Heart right ventricle (tissue), 16 donors: ENCODE measurements at places on chromosomes 12 and 14. TPM values are rescaled to one million over a fixed set of nuclear protein-coding genes. Genes with fewer than 3 reads are reported as not detected.

DNA sequence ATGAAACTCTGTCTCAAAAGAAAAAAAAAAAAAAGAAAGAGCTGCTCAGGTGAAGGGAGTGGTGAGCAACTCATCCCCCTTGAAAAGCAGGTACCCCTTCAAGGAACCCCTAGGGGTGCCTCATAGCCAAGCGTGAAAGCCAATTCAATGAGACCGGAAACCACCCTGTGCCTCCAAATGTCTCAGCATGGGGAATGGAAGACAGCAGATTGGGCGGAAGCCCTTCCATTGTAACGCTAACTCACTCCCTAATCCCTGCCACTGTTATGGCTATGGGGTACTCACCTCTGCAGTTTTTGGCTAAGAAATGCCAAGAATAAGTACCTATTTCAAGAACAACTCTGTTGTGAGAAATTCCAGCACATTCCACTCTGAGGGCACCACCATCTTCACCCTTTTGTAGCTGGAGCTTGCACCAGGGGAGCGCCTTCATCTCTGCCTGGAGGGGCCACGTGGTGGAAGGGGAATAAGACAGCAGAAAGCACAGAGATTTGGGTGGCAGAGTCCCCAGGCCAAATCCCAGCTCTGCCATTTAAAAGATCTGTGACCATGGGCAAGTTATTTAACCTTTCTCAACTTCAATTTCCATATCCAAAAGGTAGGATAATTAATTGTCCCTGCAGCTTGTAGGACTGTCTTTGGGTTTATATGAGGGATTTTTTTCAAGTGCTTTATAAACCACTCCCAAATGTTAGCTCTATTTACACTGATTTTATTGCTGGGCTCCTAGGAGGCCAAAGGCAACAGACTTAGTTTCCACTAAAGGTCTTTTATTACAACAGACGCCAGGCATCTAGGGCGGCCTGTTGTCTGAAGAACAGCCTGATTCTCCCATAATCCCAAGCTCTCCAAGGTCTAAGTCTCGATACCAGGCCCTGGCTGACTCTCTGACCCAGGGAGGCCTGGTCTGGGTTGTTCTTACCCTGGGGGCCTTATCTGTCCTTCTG, 63.9 kb downstream of the ITPK1 start:
- no peak overlapping the region for H3K27ac ChIP-seq
- no peak for DNase-seq
- H3K27me3 ChIP-seq = no peaks in the 10 kb centered on the region
- no peak overlapping the region for H3K4me3 ChIP-seq

DNA sequence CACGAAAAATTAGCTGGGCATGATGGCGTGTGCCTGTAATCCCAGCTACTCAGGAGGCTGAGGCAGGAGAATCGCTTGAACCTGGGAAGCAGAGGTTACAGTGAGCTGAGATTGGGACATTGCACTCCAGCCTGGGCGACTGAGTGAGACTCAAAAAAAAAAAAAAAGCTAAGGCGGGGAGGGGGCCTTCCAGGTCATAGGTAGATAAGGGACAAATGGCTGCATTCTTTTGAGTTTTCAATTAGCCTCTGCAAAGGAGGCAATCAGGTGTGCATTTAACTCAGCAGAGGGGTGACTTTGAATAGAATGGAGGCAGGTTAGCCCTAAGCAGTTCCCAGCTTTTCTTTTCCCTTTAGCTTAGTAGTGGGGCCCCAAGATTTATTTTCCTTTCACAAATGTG, 743 bp upstream of the AACS start:
- H3K27me3 ChIP-seq = no peaks in the 10 kb centered on the region
- H3K4me3 ChIP-seq = peak overlapping the region; percentile 59
- peaks cover 13% of the 10 kb centered on the region for H3K4me1 ChIP-seq
- no peak for DNase-seq
- H3K27ac ChIP-seq = no peak overlapping the region
- no peaks in the 10 kb centered on the region for H3K36me3 ChIP-seq

DNA sequence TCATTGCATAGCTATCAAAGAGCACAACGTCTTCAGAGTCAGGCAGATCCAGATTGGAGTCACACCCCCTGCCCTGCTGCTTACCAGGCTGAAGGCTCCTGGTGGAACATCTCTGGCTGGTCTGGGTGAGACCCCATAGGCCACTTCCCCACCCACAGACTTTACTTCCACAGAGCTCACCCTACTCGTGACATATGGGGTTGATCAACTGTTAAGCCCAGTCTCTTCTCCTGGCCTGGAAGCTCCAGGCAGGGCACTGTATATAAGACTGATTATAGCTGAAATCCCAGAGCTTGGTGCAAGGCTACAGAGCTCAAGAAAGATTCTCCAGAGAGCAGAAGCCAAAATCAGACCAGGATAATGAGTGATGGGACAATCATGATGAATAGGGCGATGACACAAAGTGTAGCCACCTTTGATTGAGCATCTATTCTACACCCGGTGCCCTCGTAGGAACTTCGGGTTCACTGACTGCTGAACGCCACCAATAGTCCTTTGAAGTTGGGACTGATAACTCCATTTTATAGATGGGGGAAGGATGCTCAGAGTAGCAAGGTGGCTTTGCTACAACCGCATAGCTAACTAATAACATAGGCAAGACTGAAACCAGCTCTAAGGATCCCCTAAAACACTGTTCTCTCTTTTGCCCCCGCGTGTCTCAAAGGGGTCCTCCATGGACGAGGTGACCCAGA, 287.8 kb downstream of the BCL11B start:
- H3K4me3 ChIP-seq = no peak overlapping the region
- no peak overlapping the region for H3K27ac ChIP-seq

DNA sequence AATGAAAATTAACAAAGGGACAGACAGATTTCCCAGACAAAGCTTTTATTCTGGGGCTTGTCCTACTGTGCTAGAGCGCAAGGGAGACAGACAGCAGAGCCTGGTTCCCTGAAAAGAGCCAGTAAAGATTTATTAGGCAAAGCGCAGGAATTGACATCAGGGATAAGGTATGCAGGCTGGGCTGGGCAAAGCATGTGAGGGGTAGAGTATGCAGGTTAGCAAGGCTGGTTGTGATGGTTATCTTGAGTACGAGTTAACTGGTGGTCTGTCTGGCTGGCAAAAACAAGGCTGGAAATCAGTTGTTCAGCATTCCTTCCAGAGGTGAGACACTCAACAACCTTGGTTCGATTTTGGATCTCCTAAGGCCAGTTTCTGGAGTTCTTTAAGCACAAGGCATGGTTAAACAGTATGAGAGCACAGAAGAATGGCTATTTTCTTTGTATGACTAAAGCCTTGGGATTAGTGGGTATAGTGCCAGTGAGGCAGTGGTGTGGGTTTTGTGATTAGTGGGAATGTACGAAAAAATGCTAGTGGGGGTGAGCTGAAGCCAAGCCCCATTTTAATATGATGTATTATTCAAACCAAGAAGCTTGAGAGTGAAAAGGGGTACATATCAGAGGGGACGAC, 30.9 kb downstream of the BTBD7 start:
- H3K27ac ChIP-seq = no peak overlapping the region
- no peaks in the 10 kb centered on the region for H3K36me3 ChIP-seq
- H3K27me3 ChIP-seq = no peaks in the 10 kb centered on the region
- no peak overlapping the region for H3K4me3 ChIP-seq

The ERO1A gene
- total RNA-seq = 15.5 TPM

The TRHDE gene
- 0.44 TPM for total RNA-seq

The OTX2 gene
- not detected for total RNA-seq
